ENCODE measurements at places on chromosomes 4 and X.

DNA sequence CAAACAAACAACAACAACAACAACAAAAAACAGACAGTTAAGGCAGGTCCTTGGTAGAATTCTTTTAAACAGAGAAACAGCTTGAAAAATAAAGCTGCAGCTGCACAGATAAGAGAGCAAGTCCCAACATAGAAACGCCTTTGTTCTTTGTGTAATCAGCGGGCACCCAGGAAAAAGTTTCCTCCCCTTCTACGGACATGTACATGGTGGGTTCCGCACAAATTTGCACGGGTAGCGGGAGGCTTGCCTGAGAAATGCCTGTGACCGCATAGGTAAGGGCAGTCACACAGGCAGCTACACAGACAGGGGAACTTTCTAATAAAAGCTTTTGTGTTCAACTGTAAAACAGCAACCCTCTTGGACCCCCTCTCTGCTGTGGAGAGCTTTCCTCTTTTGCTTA, 25.7 kb upstream of the CT47A1 start:
- no peak for DNase-seq

- DNase-seq, result no peak
Observed at GRCh38 chr4:177282284-177282835, 27.3 kb upstream of the NEIL3 start.

- DNase-seq, result no peak
Observed at GRCh38 chr4:41305476-41305875, 48.7 kb downstream of the UCHL1 start.

GRCh38 chrX:134542485-134542884, 82.5 kb downstream of the HPRT1 start:
- no peak for DNase-seq
